Left forelimb (tissue), 1 donor: ENCODE measurements at places on chromosomes 16 and 17.

DNA sequence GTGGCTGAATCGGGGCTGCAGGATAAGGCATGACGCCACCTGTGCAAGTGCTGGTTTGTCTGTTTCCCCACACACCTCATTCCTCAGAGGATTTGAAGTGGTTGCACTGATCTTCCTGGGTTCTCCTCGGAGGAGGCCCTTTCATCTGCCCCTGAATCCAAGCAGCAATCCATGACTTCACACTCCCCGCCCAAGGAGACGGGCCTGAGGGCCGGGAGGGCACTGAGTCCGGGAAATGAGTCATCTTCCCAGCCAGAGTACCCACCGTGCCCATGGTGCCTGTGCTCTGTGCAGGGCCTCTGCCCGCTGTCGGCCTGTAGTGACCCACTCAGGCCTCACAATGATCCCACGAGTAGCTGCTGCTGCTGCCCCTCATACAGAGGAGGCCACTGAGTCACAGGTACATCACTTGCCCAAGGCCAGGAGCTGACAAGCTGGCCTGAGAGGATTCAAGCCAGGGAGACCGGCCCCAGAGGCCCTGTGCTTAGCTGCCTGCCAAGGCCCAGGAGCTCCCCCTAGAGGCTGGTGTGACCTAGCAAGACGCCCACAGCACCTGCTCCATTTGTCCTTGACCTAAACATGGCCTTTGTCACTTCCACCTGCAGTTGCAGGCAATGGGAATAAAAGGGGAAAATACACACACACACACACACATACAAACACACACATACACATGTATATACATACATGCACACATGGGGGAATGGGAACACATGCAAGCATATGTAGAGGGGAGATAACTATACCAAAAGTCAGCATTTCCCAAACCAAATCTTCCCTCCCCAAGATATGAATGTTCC lies 240.0 kb downstream of the C16orf95 start:
- DNase-seq = peak; percentile 58

GRCh38 chr17:71361656-71362450 lies 759.0 kb upstream of the SOX9 start:
- no peak for DNase-seq

DNA sequence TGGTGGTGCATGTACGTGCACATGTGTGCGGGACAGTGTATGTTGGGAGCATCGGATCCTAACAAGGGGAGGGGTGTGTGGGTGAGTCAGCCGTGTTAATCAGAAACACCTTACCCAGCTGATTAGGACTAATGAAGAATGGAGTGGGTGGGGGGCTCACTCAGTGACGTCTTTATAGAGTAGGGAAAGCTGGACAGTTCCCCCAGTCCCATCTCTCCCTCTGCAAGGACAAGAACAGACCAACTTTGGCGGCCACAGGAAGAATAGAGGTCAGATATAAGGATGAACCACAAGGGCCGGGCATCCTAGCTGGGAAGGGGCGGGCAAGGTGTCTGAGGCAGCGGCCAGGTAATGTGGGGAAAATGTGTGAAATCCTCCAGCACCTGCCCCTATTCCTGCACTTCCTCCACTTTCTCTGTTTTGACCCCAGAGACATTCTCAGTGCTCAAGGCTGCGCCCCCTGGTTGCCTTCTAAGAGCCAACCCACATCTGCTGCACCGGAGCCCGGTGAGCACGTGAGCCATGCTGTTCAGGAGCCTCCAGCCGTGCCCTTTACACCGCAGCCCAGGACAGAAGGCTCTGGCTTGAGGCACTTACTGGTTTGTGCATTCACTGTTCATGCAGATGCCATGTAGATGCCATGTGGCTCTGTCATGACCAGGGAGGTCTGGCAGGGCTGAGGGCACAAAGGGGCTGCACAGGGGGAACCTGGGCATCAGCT lies 18.9 kb upstream of the TBX21 start:
- no peak for DNase-seq

GRCh38 chr16:8905168-8905762 lies 23.1 kb downstream of the LITAFD start:
- no peak for DNase-seq

GRCh38 chr17:19302791-19303331 lies 59.7 kb downstream of the B9D1 start:
- DNase-seq = no peak

DNA sequence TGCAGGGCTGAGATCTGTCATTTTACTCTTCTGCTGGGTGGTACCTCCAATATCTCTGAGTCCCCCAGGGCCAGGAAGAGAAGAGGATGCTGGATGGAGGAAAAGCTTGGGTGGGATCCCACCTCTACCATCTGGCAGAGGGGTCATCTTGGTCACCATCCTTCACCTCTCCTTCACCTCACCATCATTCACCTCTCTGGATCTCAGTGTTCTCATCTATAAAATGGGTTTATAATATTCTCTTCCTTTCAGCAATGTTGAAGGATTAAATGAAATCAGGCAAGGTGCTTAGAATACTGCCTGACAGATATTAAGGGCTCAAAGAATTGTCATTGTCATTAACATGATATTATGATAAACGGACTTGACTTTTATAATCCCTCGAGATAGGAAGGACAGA lies 195.8 kb downstream of the SNX29 start:
- no peak for DNase-seq

DNA sequence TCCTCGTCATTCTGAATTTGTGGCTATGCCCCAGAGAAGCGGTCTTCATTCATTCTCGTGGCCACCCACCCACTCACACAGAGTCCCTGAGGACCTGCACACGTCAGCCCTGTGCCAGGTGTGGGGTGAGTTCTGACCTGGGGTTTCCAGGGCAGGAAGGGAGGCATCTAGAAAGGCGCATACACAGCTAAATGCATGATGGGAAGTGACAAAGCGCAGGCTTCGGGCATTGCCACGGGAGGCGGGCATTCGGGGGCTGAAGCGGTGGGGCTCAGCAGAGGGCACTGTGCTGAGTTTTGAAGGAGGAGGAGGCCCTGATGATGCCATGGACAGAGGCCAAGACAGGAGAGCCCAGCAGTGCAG lies 10.9 kb downstream of the UBALD2 start:
- no peak for DNase-seq

DNA sequence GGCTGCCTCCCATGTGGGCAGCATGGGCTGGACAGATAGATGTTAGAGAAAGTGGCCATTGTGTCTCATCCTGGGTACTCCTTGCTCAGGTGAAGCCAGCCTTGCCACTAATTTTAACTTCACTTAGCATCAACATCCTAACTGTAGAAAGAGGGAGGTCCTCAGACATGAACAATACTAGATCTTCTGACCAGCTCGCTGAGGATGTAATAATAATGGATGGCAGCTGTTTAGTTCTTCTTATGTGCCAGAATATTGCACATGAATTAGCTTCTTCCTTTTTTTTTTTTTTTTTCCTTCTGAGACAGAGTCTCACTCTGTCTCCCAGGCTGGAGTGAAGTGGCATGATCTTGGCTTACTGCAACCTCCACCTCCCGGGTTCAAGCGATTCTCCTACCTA lies 232.4 kb downstream of the CCDC182 start:
- DNase-seq = no peak

DNA sequence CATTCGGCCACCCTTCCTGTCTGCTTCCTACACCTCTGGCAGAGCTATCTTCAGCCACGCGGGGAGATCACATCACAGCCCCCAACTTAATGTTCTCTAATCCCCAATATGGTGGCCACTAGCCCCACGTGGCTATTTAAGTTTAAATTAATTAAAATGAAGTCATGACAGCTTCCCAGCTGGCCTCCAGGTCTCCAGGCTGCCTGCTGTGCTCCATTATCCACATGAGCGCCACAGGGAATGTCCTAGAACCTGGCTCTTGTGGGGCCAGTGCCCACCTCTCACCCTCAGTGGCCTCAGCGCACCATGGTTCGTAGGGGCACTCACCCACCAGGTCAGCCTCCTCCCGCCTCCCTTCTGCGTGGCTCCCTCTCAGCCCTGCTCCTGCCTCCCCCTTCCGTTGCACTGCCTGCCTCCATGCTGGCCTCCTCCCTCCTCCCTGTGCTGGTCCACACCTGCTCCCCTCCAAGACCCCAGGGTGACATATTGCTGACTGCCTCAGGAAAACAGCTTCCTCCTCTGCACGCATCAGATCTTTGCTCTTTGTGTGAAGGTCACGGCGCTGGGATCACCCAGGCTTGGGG lies 47.7 kb downstream of the IRF8 start:
- no peak for DNase-seq
